Sigmoid colon (tissue), 7 donors: ENCODE measurements at places on chromosomes 6 and 20. TPM values are rescaled to one million over a fixed set of nuclear protein-coding genes. Genes with fewer than 3 reads are reported as not detected.
A peak's percentile ranks its signal among the peaks of the same experiment; 100 is the strongest.

CCDC170 gene
- total RNA-seq = 0.83 TPM

HLA-DRB5 gene
- 0.71 TPM for total RNA-seq

C20orf202 gene
- total RNA-seq = not detected

EFCAB8 gene
- total RNA-seq = 0.71 TPM

LY6G6C gene
- total RNA-seq = not detected

KCNK16 gene
- total RNA-seq = not detected

OR2H1 gene
- not detected for total RNA-seq

NHSL1 gene
- total RNA-seq = 8.6 TPM

KIZ gene
- total RNA-seq = 291 TPM

DNA sequence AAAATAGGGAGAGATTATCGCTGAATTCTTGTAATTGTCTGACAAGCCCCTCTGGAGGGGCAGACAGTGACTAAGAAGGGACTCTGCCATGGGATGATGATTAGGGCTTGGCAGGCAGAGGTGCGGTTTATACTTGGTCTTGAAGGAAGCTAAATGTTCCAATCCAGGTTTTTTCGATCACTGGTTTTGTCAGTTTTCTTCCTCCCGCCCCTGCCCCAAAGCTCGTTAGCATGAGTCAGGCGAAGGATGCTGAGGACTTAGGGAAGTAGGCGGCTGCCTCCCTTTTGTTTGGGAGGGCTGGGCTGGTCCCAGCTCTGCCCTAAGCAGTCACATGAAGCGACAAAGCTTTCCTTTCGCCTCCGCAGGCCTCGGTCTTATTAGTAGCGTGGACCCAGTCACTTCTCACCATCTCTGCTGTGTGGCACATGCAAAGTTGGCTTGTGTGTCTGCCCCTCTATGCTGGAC is 314.2 kb downstream of the CDC5L start:
- no peaks in the 10 kb centered on the region for H3K27me3 ChIP-seq
- no peak overlapping the region for H3K27ac ChIP-seq
- H3K4me3 ChIP-seq = no peak overlapping the region
- no peaks in the 10 kb centered on the region for H3K36me3 ChIP-seq
- no peaks in the 10 kb centered on the region for H3K4me1 ChIP-seq

- no peaks in the 10 kb centered on the region for H3K27me3 ChIP-seq
- no peak for DNase-seq
- H3K4me3 ChIP-seq = no peak overlapping the region
- no peaks in the 10 kb centered on the region for H3K4me1 ChIP-seq
- H3K36me3 ChIP-seq = no peaks in the 10 kb centered on the region
- no peak overlapping the region for H3K27ac ChIP-seq
Observed at GRCh38 chr6:166262743-166263515, 45.3 kb downstream of the PRR18 start.

GRCh38 chr20:4656491-4656890 is 65.2 kb upstream of the PRND start:
- no peaks in the 10 kb centered on the region for H3K36me3 ChIP-seq
- no peak overlapping the region for H3K27ac ChIP-seq
- no peak overlapping the region for H3K4me3 ChIP-seq
- no peak for DNase-seq

DNA sequence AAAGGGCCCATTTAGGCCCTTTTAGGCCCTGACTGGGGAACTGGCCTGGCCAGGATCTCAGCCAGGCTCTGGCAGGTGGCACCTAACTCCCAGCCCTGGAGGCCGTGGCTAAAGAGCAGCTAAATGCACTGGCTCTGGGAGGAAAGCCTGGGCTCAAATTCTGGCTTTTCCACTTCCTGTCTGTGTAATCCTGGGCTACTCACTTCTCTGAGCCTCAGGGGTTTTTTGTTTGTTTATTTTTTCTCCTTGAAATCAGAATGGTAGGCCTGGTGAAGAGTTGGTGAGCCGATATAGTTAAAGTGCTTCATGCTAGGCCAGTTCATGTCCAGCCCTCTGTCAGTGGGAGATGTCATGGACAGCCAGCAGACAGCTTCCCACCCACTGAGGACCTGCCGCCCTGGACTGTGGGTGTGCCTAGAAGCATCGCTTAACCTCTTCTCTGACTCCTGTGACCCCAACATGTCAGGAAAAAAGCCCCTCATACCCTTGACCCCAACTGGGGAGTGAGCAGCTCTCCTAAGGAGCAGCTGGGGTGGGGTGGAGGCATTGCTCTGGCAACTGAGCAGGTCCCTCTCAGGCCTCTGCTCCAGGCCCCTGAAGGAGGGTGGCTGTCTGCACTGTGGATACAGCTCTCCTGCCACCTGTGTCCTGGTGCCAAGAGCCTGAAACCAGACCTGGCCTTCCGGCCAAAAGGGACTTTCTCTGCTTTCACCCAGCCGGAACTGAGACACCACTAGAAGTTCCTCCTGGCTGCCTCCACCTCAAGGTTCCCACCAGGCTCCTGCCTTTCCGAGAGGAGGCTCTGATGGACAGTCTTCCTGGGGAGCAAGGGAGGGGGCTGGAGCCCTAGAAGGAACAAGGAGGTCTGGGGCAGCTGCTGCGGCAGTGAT is 57.2 kb upstream of the MYL9 start:
- H3K27ac ChIP-seq = peak overlapping the region; percentile 67
- no peaks in the 10 kb centered on the region for H3K27me3 ChIP-seq
- no peak for DNase-seq
- H3K4me3 ChIP-seq = no peak overlapping the region
- no peaks in the 10 kb centered on the region for H3K36me3 ChIP-seq

GRCh38 chr20:58216334-58216733 is 12.1 kb downstream of the ANKRD60 start:
- peaks cover 20% of the 10 kb centered on the region for H3K27me3 ChIP-seq
- DNase-seq = no peak
- no peak overlapping the region for H3K27ac ChIP-seq
- H3K4me1 ChIP-seq = no peaks in the 10 kb centered on the region

DNA sequence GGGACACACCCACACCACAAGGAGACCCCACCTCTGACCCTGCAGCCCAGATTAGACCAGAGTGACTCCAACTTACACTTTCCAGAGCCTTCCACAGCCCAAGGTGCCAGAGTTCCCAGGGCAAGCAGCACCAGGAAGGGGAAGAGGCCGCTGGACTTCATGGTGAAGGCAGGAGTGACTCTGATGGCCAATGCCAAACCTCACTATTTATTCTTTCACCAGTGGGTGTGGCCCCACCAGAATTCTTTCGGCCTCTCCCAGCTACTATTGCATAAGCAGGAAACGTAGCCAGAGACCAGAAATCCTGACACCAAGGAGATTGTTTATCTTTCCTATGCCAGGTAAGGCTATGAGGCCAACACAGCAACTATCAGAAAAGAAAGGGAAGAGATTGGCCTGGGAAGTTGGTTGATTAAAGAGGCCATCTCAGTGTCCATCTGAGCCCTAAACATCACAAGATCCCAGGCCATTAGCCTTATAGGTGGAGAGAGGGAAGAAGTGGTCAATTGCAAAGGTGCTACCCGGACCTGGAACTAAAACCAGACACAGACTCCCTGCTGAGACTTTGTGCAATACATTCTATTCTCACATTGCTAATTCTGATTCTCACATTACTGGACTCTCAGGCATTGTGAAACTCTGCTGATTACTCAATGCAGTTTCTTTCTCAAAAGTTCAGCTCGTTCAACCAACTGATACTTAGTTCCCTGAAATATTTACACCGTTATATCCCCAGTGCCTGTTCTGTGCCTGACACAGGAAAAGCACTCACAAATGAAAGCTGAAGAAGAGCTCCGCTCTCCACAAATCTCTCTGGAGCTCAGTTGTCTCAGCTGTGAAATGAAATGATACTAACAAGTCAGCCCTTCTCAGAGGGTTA is at the start of gene SLPI:
SLPI (minus strand) TSS at position 182 of the 880 bp plus-strand sequence; CDS start at position 161, 21 bp downstream.
- peak within 1 kb of the TSS; percentile 20 for H3K27ac ChIP-seq
- H3K36me3 ChIP-seq = no peaks in the 10 kb centered on the region
- H3K4me3 ChIP-seq = no peak within 1 kb of the TSS
- no peaks in the 10 kb centered on the region for H3K27me3 ChIP-seq
- peak; percentile 72 for DNase-seq

- no peak overlapping the region for H3K4me3 ChIP-seq
- peak overlapping the region; percentile 83 for H3K27ac ChIP-seq
- no peaks in the 10 kb centered on the region for H3K4me1 ChIP-seq
- H3K36me3 ChIP-seq = no peaks in the 10 kb centered on the region
- peaks cover 82% of the 10 kb centered on the region for H3K27me3 ChIP-seq
Observed at GRCh38 chr20:56631990-56632327, 2.9 kb downstream of the TFAP2C start.

- no peaks in the 10 kb centered on the region for H3K36me3 ChIP-seq
- no peak overlapping the region for H3K27ac ChIP-seq
- H3K27me3 ChIP-seq = no peaks in the 10 kb centered on the region
- H3K4me1 ChIP-seq = no peaks in the 10 kb centered on the region
Observed at GRCh38 chr6:100491952-100492670, 27.4 kb upstream of the SIM1 start.

GRCh38 chr6:22906091-22906549 is 336.8 kb downstream of the HDGFL1 start:
- H3K27ac ChIP-seq = no peak overlapping the region
- no peak for DNase-seq
- H3K27me3 ChIP-seq = no peaks in the 10 kb centered on the region

GRCh38 chr20:24442909-24443308 is 26.5 kb upstream of the SYNDIG1 start:
- peaks cover 41% of the 10 kb centered on the region for H3K27me3 ChIP-seq
- H3K4me1 ChIP-seq = peaks cover 5% of the 10 kb centered on the region
- H3K36me3 ChIP-seq = no peaks in the 10 kb centered on the region

DNA sequence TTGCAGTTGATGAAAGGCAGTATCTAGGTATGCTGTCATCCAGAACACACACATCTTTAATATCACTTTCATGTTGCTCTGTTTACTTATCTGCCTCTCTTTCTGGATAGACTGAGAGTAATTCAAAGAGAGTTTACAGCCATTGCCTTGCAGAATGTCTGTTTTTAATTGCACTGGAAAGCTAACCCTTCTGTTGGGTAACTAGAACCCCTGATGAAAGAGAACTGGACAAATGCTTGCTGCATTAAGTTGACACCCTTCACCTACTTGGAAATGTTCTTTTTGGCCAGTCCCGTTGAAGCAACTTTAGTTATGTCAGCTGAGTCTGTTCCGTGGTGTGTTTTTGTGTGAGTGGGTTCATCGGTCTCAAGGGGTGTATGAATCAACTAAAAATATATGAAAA is 383.8 kb upstream of the CITED2 start:
- no peak overlapping the region for H3K4me3 ChIP-seq
- DNase-seq = no peak
- no peaks in the 10 kb centered on the region for H3K36me3 ChIP-seq
- peaks cover 37% of the 10 kb centered on the region for H3K4me1 ChIP-seq
- peak overlapping the region; percentile 14 for H3K27ac ChIP-seq

- H3K36me3 ChIP-seq = no peaks in the 10 kb centered on the region
- no peaks in the 10 kb centered on the region for H3K27me3 ChIP-seq
- DNase-seq = no peak
- no peak overlapping the region for H3K4me3 ChIP-seq
- H3K4me1 ChIP-seq = no peaks in the 10 kb centered on the region
Observed at GRCh38 chr20:8811801-8812594, 256.9 kb upstream of the PLCB4 start.

- no peaks in the 10 kb centered on the region for H3K36me3 ChIP-seq
- no peak for DNase-seq
- no peak overlapping the region for H3K27ac ChIP-seq
- H3K4me1 ChIP-seq = no peaks in the 10 kb centered on the region
- H3K4me3 ChIP-seq = no peak overlapping the region
Observed at GRCh38 chr6:135250751-135251497, 69.8 kb downstream of the MYB start.

GRCh38 chr6:35489995-35490791 is 6.7 kb downstream of the TEAD3 start:
- peaks cover under 1% of the 10 kb centered on the region for H3K36me3 ChIP-seq
- DNase-seq = peak; percentile 98
- no peaks in the 10 kb centered on the region for H3K27me3 ChIP-seq
- H3K27ac ChIP-seq = peak overlapping the region; percentile 100
- peak overlapping the region; percentile 19 for H3K4me3 ChIP-seq
- peaks cover 100% of the 10 kb centered on the region for H3K4me1 ChIP-seq
